ENCODE measurements at places on chromosomes 5 and 9.

- no peak for DNase-seq
These were observed 9.4 kb upstream of the CD72 start for GRCh38 chr9:35627575-35627974.

DNA sequence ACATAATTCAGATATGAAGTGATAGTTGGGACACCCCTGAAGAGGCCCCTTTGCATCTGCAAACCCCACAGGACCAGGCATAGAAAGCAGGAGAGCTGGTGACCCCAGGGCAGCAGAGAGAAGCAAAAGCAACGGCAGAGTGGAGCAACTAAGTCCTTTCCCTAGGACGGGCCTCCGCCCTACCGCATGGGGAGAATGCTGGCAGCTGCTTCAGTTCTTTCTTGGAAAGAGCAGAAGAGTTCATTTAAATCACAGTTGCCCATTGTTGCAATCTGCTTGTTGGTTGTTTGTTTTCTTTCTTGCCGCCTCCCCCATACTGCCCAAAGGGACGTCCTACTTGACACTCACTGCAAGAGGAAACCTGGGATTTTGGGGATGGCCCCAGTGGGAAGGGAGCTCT, 126.2 kb downstream of the ADAMTS16 start:
- no peak for DNase-seq

DNA sequence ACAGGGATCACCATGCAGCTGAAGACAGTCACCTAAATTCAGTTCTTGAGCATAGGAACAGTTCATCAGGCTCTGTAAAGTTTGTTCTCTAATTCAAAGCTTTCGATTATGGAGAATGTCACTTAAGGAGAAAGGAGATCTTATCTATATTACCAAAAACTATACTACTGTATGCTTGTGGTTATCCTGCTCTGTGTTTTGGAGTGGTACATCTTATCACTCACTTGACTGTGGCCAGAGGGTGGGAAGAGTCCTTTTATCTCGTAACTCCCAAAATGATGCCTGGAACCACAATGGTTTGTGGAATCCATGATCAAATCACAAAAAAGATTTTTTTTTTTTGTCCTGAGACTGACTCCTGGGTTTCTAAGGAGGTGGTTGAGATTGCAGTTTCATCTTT, 230.7 kb downstream of the COMMD10 start:
- DNase-seq, result no peak

- no peak for DNase-seq
These were observed 252.8 kb downstream of the MAST4 start for GRCh38 chr5:66848749-66849641.

DNA sequence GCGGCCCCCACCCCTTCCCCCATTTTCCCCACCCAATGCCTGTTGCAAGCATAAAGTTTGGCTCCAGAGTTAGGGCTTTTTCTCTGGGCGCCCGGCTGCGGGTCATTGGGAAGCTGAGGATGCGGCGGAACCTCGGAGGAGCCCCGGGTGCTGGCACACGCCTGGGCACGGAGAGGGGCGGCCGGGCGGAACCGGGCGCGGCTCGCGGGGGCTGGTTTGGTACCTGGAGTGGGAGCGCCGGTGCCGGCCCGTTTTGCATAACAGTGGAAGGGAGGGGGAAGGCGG, 1.2 kb downstream of the PPARGC1B start:
- DNase-seq, result no peak

DNA sequence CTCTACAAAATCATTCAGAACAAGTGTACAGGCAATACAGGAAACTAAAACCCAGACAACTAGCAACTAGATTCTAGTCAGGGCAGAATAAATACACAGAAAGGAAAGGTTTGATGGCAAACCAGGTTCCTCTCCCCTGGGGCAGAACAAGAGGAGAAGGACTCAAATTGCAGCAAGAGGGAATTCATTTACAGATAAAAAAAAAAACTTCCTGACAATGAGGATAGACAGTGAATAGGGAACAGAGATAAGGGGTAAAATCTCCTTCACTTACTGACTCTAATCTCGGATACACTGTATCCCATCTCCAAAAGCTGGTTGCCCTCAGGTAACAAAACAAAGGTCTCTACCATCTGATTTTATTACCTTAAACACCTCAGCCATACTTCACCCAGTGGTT, 244.0 kb downstream of the SEC61B start:
- no peak for DNase-seq

- no peak for DNase-seq
These were observed 143.8 kb upstream of the CCDC152 start for GRCh38 chr5:42612750-42613366.

DNA sequence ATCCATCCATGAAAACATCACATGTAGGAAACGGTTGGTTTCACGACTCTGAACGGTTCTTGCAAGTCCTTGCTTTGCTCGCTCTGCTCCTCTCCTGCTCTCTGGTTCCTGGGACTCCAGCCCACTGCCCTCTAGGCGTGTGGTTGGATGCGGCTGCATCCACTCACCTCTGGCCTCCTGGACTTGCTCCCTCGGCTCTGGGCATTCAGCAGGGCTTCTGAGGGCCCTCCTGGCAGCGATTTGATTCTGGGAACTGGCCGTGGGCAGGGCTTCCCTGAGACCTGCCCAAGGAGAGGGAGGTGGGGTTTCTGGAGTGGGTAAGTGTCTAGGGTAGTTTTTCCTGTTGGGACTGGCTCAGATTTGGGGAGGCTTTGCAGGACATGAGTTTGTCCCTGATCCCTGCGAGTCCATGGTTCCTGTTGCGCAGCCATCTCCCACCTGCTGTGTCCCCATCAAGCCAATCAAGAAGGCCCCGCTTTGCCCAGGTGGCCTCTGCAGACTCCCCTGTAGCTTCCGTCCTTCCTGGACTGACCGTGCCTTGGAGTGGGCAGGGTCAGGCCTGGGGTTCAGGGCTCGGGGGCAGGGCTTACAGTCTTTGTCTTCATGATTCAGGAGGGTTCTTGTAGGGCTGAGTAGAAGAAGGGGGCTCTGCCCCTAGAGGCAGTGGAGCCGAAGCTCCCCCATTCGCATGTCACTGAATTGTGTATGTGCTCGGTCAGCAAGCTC, 192.3 kb downstream of the CACNA1B start:
- no peak for DNase-seq

DNA sequence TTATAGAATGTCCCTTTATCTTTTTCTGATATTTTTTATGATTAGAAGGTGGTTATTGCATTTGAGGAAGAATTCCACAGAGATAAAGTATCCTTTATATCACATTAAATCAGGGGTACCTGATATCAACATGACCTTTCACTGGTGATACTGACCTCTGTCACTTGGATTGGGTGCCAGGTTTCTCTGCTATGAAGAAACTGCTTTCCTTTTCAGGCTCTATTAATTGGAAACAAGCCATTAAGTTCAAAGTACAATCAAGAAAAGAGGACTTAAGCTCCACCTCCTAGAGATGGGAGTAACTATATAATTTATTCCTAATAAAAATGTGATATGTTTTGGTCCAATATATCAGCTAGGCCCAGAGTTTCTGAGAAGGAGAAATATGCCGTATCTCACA, 514.6 kb upstream of the TYRP1 start:
- no peak for DNase-seq

DNA sequence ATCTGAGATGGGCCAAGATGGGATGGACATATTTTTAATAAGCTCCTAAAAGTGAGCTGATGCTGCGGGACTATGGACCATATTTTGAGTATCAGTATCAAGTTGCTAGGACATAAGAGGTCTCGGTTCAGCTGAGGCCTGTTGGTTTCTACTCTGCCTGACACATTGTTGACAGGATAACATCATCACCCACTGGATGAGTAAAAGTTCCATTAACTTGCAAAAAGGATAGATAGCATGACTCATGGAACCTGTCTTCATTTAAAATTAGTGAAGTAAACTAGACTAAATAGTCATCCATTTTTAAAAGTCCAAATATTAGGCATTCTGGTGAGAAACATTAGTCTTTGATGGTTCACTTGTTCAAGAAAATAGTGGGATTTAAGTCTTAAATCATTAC, 33.3 kb downstream of the PARP8 start:
- no peak for DNase-seq

- DNase-seq, result no peak
These were observed 34.3 kb upstream of the SPATA31D4 start for GRCh38 chr9:81893929-81894328.

- DNase-seq, result no peak
These were observed 158.4 kb downstream of the NIPBL start for GRCh38 chr5:37034955-37035354.

GRCh38 chr5:16806711-16807546, 129.2 kb downstream of the MYO10 start:
- no peak for DNase-seq

GRCh38 chr5:151056379-151057325, 24.2 kb downstream of the TNIP1 start:
- no peak for DNase-seq

DNA sequence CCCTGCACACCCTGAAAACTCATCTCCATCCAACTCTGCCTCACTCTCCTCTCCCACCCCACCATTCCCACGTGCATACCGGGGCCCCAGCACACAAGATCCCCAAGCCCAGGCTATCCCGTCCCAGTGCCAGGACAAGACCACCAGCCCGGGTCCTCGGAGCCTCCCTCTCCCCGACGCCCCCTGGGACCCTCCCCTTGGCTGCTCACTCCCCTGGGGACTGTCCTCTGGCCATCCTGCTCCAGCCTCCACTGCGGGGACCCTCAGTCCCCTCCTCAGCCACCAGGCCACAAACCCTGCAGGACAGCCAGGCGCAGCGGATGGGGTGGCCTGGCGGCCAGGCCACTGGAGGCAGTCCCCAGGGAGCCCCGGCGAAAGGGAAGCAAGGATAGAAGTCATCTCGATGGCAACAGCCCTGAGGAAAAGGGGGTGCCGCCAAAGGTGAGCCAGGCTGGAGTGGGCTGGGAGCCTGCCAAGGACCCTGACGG, 62.8 kb downstream of the C9orf50 start:
- DNase-seq, result no peak

GRCh38 chr9:16407617-16408016, 462.9 kb downstream of the BNC2 start:
- DNase-seq, result no peak

DNA sequence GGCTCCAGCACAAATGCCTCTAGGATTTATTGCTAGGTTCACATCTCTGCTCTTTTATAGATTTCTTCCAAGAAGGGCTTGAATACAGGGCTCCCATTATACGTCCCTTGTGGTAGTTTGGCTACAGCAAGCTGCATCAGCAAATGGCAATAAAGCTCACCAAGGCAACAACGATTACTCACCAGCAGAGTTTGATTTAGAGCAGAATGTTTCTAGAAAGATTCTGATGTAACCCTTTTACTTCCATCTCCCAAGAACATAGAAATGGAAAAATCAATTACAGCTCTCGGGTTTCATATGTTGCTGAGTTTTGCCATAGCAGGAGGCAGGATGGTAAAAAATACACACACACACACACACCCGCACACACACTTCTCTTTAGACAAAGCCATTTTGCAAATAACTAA, 124.2 kb upstream of the TNPO1 start:
- DNase-seq, result no peak

GRCh38 chr9:2576631-2577030, 45.0 kb upstream of the VLDLR start:
- DNase-seq, result no peak

GRCh38 chr5:127203818-127204217, 86.8 kb upstream of the MEGF10 start:
- no peak for DNase-seq

DNA sequence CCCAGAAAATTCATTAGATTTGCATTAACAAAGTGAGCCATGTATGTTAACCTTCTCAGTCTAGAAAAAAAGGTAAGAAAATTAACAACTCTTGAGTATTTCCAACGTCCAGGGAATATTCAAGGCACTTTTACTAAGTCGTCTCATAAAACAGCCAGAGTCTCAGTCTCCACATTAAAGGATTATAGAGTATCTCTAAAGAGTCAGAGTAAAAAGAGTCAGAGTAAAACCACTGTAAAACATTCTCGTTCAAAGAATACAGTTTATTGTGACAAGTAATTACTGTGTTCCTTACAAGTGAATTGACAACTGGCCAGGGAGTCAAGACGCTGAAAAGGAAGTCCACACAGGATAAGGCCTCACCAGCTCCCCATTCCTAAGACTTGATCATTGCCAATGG, 97.2 kb upstream of the ISL1 start:
- no peak for DNase-seq

Measured in amygdala (tissue), 56 donors.